M059J (cell line): ENCODE measurements at places on chromosomes 11 and 22. TPM values are rescaled to one million over a fixed set of nuclear protein-coding genes. Genes with fewer than 3 reads are reported as not detected.
A peak's percentile ranks its signal among the peaks of the same experiment; 100 is the strongest.

- DNase-seq: no peak
Observed at GRCh38 chr22:10780281-10780680, 4747.7 kb upstream of the OR11H1 start.

The OR10G7 gene
- not detected in 2 replicates for total RNA-seq

The OR9Q1 gene
- not detected in 2 replicates for total RNA-seq

DNA sequence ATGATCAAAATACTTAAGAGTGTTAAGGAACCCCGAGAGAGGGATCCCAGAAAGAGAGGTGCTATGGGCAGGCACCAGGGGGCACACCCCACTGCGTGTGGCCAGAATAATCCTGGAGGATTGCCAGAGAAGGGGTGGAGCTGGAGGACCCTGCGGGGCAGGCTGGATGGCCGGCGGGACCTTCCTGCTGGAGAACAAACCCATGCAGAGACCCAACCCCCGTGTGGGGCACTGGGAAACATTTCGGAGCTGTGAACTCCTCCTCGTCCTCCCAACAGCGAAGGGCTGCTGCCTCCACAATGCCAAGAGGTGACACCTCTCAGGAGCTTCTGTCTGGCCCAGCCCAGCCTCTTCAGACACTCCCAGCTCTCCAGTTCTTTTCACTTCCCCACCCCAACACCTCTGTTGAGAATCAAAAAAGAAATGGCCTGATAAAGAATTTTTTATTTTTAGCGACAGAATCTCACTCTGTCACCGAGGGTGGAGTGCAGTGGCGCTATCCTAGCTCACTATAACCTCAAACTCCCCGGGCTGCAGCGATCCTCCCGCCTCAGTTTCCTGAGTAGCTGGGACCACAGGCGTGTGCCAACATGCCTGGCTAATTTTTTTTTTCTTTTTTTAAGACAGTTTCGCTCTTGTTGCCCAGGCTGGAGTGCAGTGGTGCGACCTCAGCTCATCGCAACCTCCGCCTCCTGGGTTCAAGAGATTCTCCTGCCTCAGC lies 25.6 kb downstream of the RHOD start:
- no peak for DNase-seq

GRCh38 chr11:35083431-35084238 lies 55.3 kb upstream of the CD44 start:
- peak; percentile 99 for DNase-seq

The KLHL35 gene
- total RNA-seq: 1.7 and 7.2 TPM in 2 replicates

DNA sequence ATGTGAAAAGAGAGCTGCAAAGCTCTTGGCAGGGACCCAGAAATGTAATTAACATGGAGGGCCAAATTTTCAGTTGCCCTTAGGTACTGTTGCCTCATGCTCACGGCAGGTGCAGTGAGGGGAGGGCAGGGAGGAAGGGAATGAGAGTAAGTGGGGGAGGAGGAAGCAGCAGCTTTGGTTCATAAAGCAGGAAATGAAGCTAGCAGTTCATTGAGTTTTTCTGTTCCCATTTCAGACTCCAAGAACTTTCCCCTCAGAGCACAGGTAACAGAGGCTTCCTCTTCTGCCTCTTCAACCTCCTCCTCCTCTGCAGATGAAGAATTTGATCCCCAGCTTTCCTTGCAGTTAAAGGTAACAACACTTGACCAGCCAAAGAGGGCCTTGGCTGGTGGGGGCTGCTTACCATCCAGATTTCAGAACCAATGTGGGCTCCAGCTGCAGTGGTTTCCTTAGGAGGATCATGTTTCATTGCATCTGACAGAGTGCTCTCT lies 57.9 kb upstream of the PARVA start:
- peak; percentile 64 for DNase-seq

The SLC35F2 gene
- 26.4 and 33.4 TPM in 2 replicates for total RNA-seq

- peak; percentile 43 for DNase-seq
Observed at GRCh38 chr11:12052676-12053605, 44.5 kb upstream of the DKK3 start.
